Mesenchymal stem cell (in vitro differentiated cells and primary cell): ENCODE measurements at places on chromosomes 4 and X.

DNA sequence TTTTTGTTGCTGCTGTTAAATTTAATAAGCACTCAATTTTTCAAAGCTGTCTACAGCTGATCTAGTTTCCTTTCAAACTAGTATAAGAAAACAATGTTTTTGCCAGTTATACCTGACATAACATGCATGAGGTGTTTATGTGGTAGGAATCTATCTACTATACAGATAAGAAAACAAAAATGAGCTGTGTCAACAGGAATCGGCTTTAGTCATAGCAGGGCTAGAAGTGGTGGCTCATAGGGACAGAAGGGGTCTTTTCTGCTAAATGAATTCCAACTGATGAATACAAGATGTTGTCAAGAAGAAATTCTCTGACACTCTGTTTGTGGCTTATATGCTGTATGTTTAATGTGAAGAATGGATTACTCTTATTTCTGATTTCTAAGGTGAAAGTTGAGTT lies 55.7 kb upstream of the CLNK start:
- no peak for DNase-seq
- no peaks in the 10 kb centered on the region for H3K36me3 ChIP-seq
- no peak overlapping the region for H3K4me3 ChIP-seq
- H3K27ac ChIP-seq: no peak overlapping the region
- H3K27me3 ChIP-seq: no peaks in the 10 kb centered on the region
- peaks cover 2% of the 10 kb centered on the region for H3K4me1 ChIP-seq

- peaks cover 4% of the 10 kb centered on the region for H3K4me1 ChIP-seq
- H3K36me3 ChIP-seq: no peaks in the 10 kb centered on the region
- H3K27me3 ChIP-seq: no peaks in the 10 kb centered on the region
These were observed 18.9 kb upstream of the HERC3 start for GRCh38 chr4:88573276-88573980.

GRCh38 chr4:94284889-94285288 lies 57.7 kb downstream of the HPGDS start:
- H3K27me3 ChIP-seq: no peaks in the 10 kb centered on the region
- no peak overlapping the region for H3K4me3 ChIP-seq
- no peaks in the 10 kb centered on the region for H3K4me1 ChIP-seq
- no peak for DNase-seq

- DNase-seq: peak; percentile 78
- no peaks in the 10 kb centered on the region for H3K4me1 ChIP-seq
- H3K27me3 ChIP-seq: no peaks in the 10 kb centered on the region
- H3K36me3 ChIP-seq: no peaks in the 10 kb centered on the region
- H3K4me3 ChIP-seq: no peak overlapping the region
These were observed 100.8 kb downstream of the SPIN4 start for GRCh38 chrX:63250253-63250868.

- no peak overlapping the region for H3K27ac ChIP-seq
These were observed 678.3 kb upstream of the NR3C2 start for GRCh38 chr4:149120331-149121022.

DNA sequence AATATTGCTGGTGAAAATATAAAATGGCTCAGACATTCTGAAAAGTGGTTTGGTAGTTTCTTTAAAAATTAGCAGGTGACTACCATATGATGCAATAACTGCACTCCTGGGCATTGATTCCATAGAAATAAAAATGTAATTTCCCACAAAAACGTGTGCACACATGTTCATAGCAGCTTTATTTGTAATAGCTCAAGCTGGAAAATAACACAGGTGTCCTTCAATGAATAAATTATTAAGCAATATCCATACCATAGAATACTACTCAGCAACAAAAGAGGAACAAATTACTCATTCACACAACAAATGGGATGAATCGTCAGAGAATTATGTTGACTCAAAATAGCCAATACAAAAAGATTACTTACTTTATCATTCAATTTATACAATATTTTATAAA lies 893.7 kb upstream of the SLIT2 start:
- H3K4me3 ChIP-seq: no peak overlapping the region
- H3K27me3 ChIP-seq: no peaks in the 10 kb centered on the region
- DNase-seq: no peak
- H3K27ac ChIP-seq: no peak overlapping the region
- no peaks in the 10 kb centered on the region for H3K36me3 ChIP-seq

DNA sequence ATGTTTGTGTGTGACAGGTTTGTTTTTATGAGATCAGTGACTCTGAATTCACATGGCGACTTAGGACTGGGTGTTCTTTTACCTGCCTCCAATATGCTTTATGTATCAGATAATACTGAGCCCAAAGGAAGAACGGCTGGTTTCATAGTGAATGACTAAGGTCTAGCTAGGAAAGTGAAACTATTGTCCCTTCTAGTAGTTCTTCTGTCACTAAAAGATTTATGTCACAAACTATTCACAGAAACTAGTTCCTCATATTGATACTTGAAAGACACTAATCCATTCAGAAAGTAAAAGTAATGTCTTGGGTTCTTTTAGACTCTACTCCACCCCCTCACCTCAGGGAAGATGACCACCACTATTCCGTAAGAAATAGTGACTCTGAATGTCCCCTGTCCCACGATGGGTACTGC lies 81.7 kb downstream of the EGF start:
- H3K27me3 ChIP-seq: no peaks in the 10 kb centered on the region
- H3K27ac ChIP-seq: no peak overlapping the region
- no peak for DNase-seq

DNA sequence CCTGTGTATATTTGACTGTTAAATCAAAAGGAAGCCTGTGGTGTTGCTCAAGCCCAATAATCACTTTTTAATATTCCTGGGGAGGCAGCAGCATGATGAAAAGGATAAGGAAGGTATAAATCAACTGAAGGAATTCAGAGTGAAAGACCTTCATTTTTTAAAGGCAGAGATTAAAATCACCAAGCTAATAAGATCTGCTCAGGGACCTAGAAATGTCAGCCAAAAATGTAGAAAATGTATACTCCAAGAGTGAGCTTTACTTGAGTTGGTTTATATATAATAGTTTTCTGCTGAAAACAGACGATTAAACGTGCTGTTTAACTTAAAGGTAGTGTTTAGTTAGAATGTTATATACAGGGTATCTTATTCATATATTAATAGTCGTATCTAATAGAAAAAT lies 549.3 kb downstream of the IQCM start:
- no peak overlapping the region for H3K27ac ChIP-seq
- DNase-seq: no peak
- H3K4me3 ChIP-seq: no peak overlapping the region

DNA sequence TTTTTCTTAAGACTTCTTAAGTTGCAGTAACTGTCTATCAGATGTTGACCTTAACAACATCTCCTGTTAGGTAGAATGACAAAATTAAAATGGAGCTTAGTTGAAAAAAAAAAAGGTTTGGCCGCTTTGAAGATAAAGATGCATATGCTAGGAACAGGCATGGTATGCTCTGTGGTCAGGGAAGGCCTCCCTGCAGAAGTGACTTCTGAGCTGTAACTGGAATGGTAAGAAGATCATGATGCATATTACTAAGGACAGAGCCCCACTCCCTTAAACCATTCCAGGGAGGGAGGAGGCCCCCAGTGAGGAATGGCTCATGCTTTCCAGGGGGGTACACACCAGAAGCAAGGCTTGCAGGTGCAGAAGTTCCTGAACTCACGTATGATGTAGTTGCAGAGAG lies 43.7 kb downstream of the PDLIM5 start:
- no peak overlapping the region for H3K27ac ChIP-seq
- H3K4me1 ChIP-seq: no peaks in the 10 kb centered on the region
- H3K4me3 ChIP-seq: no peak overlapping the region
- no peak for DNase-seq
- peaks cover 3% of the 10 kb centered on the region for H3K36me3 ChIP-seq

DNA sequence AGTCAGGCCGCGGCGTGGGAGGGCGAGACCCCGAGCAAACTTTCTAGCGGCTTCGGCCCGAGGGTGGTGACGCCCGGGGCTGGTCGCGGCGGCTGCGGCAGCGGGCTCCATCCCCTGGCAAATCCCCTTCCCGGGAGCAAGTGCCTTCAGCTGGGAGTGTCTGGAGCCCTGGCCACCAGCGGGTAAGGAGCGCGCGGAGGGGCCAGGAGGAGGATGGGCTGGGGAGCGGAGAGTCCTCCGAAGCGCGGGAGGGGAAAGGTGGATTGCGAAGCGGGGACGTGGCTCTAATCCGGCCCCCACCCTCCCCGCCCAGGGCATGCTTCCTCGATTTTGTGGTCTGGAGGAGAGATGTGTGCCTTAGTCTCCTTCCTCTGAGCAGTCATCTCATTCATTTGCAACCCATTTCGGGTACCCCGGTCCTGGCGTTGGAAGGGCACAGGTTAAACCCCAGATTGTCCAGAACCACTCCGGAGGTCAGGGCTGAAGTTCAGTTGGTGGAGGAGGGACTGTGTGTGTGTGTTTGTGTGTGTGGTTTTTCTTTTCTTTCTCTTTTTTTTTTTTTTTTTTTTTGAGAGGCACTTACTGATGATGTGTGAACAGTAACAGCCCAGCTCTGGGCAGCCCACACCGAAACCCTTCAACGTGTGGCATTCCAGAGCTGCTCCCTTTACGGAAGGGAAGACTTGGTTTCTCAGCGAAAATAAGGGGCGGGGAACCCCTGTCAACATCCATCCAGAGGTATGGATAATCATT lies 516 bp downstream of the SGMS2 start:
- peak; percentile 64 for DNase-seq
- H3K27ac ChIP-seq: peak overlapping the region; percentile 78
- H3K4me1 ChIP-seq: no peaks in the 10 kb centered on the region
- peaks cover 3% of the 10 kb centered on the region for H3K36me3 ChIP-seq

- peak overlapping the region; percentile 34 for H3K4me3 ChIP-seq
- no peaks in the 10 kb centered on the region for H3K27me3 ChIP-seq
- H3K27ac ChIP-seq: peak overlapping the region; percentile 63
- H3K4me1 ChIP-seq: peaks cover 12% of the 10 kb centered on the region
These were observed 504 bp upstream of the RBM3 start for GRCh38 chrX:48573690-48574269.

GRCh38 chrX:118437283-118437682 lies 58.3 kb upstream of the DOCK11 start:
- peaks cover 3% of the 10 kb centered on the region for H3K36me3 ChIP-seq
- H3K27ac ChIP-seq: no peak overlapping the region
- H3K4me1 ChIP-seq: no peaks in the 10 kb centered on the region

- H3K27me3 ChIP-seq: no peaks in the 10 kb centered on the region
- no peaks in the 10 kb centered on the region for H3K36me3 ChIP-seq
- H3K4me3 ChIP-seq: peak overlapping the region; percentile 20
- H3K27ac ChIP-seq: no peak overlapping the region
- no peaks in the 10 kb centered on the region for H3K4me1 ChIP-seq
These were observed 259.6 kb downstream of the C4orf33 start for GRCh38 chr4:129355516-129355915.

DNA sequence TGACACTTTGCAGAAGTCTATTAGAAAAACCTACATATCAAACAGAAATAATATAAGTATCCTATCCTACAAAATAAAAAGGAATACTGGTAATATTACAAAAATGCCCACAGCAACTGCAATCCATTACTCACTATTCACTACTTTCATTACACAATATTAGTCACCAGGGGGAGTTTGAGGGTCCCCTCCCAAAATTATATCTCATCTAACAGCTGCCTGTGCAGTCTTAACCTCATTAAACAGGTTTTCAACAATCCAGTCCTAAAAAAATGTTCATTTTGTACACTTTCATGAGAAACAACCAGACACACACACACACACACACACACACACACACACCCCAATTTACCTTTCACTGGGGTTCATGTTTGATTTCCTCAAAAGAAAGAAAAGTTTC lies 2.9 kb downstream of the CLOCK start:
- no peaks in the 10 kb centered on the region for H3K36me3 ChIP-seq
- no peak overlapping the region for H3K4me3 ChIP-seq
- H3K27ac ChIP-seq: no peak overlapping the region
- H3K4me1 ChIP-seq: peaks cover 2% of the 10 kb centered on the region
